ENCODE measurements at places on chromosomes 4 and X. TPM values are rescaled to one million over a fixed set of nuclear protein-coding genes. Genes with fewer than 3 reads are reported as not detected.

The PCDH19 gene
- total RNA-seq = not detected

The BEX2 gene
- 46.4 TPM for total RNA-seq

The DMD gene
- 0.47 TPM for total RNA-seq

The SOWAHB gene
- total RNA-seq = not detected

The SORCS2 gene
- total RNA-seq = not detected

The GPM6B gene
- total RNA-seq = not detected

The DMRTC1 gene
- 0.85 TPM for total RNA-seq

The AWAT2 gene
- total RNA-seq = not detected

The CFAP47 gene
- not detected for total RNA-seq

The XPNPEP2 gene
- total RNA-seq = 0.16 TPM

The EDA gene
- total RNA-seq = 2.4 TPM

The SOD3 gene
- not detected for total RNA-seq

The HSFX2 gene
- not detected for total RNA-seq

The XG gene
- total RNA-seq = not detected

The RAB28 gene
- 4.2 TPM for total RNA-seq

The CDX4 gene
- total RNA-seq = not detected

The S100G gene
- not detected for total RNA-seq

The CABS1 gene
- not detected for total RNA-seq

The CAPN6 gene
- total RNA-seq = not detected

The PARM1 gene
- 0.05 TPM for total RNA-seq

The LANCL3 gene
- total RNA-seq = 0.05 TPM

The SMARCAD1 gene
- total RNA-seq = 10.7 TPM

The TMSB15C gene
- 3.7 TPM for total RNA-seq

The GPR50 gene
- not detected for total RNA-seq

The FHIP1A gene
- total RNA-seq = 2.4 TPM

The GK gene
- 1.9 TPM for total RNA-seq

The IL9R gene
- total RNA-seq = 0.69 TPM

The TASL gene
- total RNA-seq = 0.41 TPM

The CLDN24 gene
- total RNA-seq = not detected

The CT47C1 gene
- total RNA-seq = not detected

The ARMCX1 gene
- total RNA-seq = 0.61 TPM

The TMEM271 gene
- total RNA-seq = not detected

The SCML1 gene
- 59.1 TPM for total RNA-seq

The WNK3 gene
- total RNA-seq = 0.25 TPM

Measured in CD4-positive, alpha-beta T cell (primary cell).